ENCODE measurements at places on chromosomes 5 and 9. TPM values are rescaled to one million over a fixed set of nuclear protein-coding genes. Genes with fewer than 3 reads are reported as not detected.

C9orf50 gene
- 0.05 TPM for total RNA-seq

KCNT1 gene
- 0.05 TPM for total RNA-seq

CLTA gene
- total RNA-seq: 199 TPM

SNX24 gene
- 3.3 TPM for total RNA-seq

GRCh38 chr5:123285122-123286023 is 137.8 kb downstream of the CEP120 start:
- peaks cover 7% of the 10 kb centered on the region for H3K27me3 ChIP-seq
- no peak for DNase-seq
- H3K4me1 ChIP-seq: no peaks in the 10 kb centered on the region
- no peak overlapping the region for H3K27ac ChIP-seq

DNA sequence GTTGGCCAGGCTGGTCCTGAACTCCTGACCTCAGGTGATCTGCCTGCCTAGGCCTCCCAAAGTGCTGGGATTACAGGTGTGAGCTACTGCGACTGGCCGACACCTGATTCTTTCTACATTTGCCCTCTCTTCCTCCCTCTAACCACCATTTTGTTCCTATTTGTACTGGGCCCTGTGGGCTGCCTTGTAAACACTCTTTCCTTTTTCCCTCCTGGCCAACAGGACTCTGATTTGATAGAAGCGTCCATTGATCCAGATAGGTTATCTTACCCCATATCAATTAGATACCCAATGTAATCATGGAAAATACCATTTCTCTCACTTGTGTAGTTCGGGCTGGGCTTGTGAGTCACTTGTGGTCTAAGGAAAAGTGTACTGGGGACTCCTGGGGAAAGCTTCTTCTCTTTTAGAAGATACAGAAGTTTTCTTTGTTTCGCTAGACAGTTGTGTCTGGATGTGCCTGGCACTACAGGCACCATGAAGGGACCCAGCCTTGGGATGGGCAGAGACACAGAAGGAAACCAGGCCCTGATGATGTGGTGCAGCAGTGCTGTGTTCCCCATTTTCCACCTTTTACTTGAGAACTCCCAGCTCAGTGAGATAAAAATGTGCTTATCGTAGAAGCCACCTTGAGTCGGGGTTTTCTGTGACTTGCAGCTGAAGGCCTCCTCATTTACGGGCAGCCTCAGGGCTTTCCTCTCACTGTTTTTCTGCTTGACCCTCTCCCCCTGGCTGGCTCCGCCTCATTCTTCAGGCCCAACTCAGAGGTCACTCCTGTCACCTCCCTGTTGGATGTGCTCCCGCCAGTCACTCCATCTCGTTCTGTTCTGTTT is 32.8 kb upstream of the CPEB4 start:
- H3K36me3 ChIP-seq: no peaks in the 10 kb centered on the region
- H3K27me3 ChIP-seq: no peaks in the 10 kb centered on the region
- DNase-seq: no peak

GRCh38 chr9:90774682-90775081 is 26.9 kb upstream of the SYK start:
- no peak overlapping the region for H3K4me3 ChIP-seq
- no peak overlapping the region for H3K27ac ChIP-seq
- peak; percentile 36 for DNase-seq
- no peaks in the 10 kb centered on the region for H3K36me3 ChIP-seq
- H3K4me1 ChIP-seq: peaks cover 6% of the 10 kb centered on the region

DNA sequence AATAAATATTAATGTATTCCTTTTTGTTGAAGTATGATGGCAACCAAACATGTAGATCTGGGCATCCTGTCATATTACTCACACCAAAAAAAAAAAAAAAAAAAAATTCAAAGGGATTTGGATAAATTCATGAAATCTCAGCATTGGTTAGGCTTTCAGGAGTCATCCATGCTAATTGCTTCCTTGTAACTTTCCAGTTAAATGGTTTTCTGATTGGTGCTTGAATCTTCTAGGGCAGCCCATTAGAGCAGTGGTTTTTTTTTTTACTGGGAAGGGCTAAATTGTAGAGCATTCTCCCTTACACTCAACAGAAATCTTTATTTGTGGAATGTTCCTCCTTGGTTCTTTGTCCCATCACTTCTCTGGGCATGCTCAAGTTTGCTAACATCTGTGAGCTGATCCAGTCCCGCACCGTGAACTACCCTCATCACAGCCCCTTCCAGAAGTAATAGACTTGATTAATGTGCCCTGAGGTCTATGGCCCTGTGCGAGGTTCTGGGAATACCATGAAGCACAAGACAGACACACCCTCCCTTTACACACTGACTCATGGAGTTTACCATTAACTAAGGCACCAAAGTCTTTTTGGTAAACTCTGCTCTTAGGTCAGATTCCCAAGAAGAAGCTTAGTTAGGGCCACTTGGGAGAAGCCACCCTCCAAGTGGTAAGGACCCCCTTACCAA is 56.0 kb downstream of the RGS3 start:
- H3K27me3 ChIP-seq: no peaks in the 10 kb centered on the region
- no peak for DNase-seq
- H3K4me1 ChIP-seq: peaks cover 72% of the 10 kb centered on the region
- H3K36me3 ChIP-seq: peaks cover 15% of the 10 kb centered on the region
- H3K4me3 ChIP-seq: no peak overlapping the region

All from thymus (tissue), 14 donors.